ENCODE measurements at places on chromosomes 4 and X.

DNA sequence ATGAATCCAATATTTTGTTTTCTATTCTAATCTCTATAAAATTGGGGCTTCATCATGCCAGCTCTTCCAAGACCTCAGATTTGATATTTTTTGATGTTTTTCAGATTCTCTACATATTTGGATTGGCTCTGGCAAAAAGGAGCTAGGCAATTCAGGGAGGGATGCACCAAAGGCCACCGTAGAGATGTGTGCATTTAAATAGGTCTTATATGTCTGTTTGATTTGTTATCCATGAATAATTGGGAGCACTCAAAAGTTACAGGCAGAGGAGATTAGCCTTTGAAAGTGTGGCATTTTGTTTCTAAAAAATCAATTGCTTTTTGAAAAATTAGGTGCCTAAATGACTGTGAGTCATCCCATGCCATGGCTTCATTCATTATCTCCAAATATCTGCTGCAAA lies 147.1 kb upstream of the RPS6KA6 start:
- no peak for DNase-seq

- DNase-seq, result peak; percentile 55
Measured at GRCh38 chr4:48203819-48204218, 65.8 kb downstream of the TEC start.

- no peak for DNase-seq
Measured at GRCh38 chr4:147596981-147597380, 20.2 kb upstream of the TMEM184C start.

GRCh38 chr4:129998436-129999150 lies 902.6 kb downstream of the C4orf33 start:
- DNase-seq, result no peak

DNA sequence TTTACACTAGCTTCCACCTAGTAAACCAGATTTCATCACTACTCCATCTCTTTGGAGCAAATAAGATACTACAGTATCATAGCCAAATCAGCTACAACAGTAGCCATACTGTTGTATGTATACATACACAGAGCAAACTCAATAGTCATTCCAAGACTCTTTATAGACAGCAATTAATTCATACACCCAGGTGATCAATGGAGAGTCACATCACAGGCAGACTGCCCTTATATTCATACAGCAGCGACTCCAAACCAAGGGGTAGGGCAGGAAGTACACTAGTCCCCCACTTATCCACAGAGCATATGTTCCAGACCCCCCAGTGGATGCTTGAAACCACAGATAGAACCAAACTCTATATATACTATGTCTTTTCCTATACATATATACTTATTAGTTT lies 76.6 kb downstream of the FBXW7 start:
- no peak for DNase-seq

DNA sequence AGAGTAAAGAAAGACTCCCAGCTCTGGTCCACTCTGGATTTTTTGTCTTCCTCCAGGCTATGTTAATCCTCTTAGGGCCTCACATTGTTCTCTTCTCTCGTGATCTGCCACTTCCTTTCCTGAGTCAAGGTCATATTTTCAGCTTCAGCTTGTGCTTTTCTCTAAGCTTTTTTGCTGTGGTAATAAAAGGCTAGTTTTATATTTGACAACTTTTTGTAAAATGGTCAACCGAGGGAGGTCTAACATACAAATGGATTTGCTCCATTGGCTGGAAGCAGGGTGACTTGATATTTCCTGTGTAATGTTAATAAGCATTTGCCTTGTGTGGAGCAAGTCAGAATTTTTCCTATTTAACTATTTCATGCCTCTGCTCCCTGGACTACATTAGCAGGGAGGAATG lies 239.7 kb downstream of the RAB28 start:
- DNase-seq, result no peak

DNA sequence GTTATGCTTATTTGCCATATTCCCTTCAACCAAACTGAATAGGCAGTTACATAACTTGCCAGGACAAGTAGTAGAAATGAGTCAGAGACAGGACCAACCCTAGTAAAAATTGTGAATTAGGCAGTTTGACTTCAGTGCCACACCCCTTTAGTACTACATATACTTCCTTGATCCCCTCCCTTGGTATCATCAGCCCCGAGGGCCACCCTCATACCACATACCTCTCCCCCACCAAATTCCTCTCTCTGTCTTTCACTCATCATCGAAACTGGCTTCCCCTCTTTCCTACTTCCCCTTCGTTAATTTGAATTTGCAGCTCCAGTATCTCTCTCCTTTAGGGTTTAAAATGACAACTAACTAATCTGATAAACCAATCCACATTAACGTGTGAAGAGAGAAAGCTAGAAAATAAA lies 7.9 kb upstream of the PTPN13 start:
- no peak for DNase-seq

DNA sequence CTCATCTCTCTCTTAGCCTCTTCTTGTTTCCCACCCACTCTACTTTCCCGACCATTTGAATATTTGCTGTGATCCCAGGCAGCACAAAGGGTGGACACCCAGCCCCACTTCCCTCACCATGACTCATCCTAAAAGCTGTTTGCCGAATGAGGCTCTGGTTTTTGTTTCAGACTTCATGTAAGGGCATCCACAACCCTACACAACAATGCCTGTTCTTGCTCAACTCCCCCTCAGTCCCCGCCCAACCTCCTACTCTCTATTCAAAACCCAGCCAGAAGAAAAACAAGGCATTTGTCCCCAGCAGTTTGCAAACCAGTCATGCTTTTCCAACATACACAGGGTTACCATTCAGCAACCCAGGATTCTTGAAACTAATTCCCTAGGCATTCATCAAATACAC lies 516.5 kb upstream of the CNKSR2 start:
- DNase-seq, result peak; percentile 28

GRCh38 chr4:169724260-169724659 lies 33.5 kb downstream of the HPF1 start:
- DNase-seq, result no peak

DNA sequence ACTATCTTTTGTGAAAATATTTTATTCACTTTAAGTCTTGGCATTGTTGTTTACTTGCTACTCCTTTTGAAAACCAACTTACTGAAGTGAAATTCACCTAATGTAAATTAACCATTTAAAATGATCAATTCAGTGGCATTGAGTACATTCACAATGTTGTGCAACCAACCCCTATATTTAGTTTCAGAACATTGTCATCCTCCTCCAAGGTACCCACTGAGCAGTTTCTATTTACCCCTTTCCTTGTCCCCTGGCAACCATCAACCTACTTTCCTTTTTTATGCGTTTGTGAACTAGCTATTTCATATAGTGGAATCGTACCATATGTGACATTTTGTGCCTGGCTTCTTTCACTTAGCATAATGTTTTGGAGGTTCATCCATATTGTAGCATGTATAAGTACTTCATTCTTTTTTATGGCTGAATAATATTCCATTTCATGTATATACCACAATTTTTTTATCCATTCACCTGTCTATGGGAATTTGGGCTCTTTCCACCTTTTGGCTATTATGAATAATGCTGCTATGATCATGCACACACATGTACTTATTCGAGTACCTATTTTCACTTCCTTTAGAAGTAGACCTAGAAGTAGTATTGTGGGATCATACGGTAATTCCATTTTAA lies 85.0 kb downstream of the WWC2 start:
- DNase-seq, result no peak

All from brain (organoid and tissue), 16 donors.